Activated T-helper 1 cell treated with Interleukin-2 at 50 U/mL for 16 hours (primary cell): ENCODE measurements at places on chromosomes 7 and 10.

DNA sequence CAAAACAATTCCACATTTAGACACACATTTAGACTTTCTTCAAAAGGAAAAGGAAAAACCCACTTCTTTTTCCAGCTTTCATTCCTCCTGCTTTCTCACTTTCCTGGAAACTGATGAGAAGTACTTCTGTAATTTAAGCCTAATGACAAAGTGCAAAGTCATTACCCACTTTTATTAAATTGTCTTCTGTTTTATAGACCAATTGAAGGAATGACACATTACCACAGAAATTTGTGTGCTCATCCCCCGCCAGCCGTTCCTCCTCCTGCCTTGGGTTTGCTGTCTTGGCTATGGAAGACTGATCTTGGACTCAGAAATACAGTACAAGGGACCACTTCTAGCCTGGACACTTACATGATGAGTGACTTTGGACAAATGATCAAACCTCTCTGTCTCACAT lies 717.8 kb downstream of the SORCS3 start:
- DNase-seq, result no peak

- no peak for DNase-seq
Measured at GRCh38 chr10:23157691-23158369, 34.3 kb upstream of the PTF1A start.

GRCh38 chr10:96667401-96667800 lies 52.9 kb downstream of the PIK3AP1 start:
- no peak for DNase-seq

DNA sequence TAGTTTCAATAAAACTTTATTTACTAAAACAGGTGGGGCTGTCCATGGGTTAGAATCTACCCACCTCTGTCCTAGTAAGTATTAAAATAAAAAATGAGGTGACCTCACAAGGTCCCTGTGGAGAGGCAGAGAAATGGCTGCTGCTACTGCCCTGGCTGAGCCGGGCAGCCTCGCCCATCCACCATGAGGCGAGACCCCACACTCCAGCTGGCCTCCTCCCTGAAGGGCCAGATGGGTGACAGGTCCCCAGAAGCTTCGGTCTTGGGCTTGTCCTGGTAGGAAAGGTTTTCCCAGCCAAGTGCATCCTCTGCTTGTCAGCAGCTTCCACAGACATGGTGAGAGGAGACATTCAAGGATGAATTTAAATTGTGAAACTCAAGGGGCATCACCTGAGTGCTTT lies 565.8 kb downstream of the PTPRN2 start:
- no peak for DNase-seq

DNA sequence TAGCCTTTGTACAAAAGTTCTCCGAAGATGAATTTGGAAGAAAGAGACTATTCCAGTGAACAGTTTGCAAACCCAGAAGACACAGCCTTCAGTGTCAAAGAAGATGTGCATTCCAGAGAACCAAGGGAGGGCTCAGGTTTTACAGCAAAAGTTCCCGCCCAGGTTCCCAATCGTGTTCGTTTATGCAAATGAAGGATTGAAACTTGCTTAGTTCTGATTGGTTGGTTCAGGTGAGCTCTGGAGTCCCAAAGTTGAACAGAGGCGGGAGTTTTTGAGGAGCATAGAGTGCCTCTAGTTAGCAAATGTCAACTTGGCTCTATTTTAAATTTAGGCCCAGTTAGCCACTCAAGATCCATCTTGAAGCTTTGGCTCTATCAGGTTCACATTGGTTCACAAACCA lies 51.3 kb downstream of the TMEM270 start:
- no peak for DNase-seq
